ENCODE measurements at places on chromosomes 2 and 18.

DNA sequence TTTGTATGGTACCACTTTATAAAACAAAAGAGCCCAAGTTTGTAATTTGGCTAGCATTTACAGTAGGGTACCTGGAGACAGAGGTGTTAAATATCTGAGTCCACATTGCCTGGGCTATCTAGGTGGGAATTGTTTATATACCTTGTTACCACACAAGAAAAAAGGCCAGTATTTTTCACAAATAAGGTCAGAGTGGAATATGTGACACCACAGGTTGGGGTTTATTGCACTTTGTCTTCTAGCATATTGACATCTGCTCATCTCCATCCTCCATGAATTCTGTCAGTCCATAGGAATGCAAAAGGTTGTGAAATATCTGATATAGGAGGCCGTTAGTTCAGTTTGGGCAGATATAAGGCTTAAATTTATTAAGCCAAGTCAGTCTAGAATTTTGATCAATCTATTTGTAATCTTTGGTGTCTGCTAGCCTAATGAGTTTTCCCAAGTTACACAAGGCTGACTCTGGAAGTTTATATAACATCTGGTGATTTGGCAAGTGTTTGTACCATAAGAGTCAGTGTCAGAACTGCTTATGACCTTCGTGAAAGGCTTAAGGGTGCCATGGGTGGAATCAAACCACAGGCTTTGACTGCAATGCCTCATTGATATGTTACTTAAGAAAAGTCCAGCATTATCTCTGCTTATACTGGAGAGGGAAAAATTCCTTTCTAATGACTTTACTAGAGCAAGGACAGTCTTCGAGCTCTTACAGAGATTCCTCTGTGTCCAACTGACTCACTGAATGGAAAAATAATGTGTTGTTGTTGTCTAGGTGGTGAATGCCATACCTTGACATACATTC lies 11.3 kb upstream of the DPP4 start:
- no peak for DNase-seq

DNA sequence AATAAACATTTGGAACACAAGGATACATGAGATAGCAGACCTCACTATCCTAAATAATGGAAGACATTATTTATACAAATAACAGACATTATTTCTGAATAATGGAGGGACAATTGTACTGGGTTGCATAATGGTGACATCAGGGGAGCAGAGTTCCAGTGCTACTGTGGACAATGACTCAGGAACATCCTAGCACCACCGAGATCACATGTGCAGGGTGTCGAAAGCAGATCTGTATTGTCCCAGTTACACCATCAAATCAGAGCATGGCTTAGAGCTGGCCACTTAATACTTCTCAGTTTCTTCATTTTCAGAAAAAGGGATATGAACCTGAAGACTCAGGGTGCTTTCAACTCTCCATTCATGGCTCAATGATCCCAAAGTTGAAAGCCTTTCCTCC lies 249.1 kb upstream of the RBMS1 start:
- DNase-seq = no peak

GRCh38 chr2:5977477-5977876 lies 285.3 kb downstream of the SOX11 start:
- DNase-seq = no peak

- DNase-seq = no peak
Measured at GRCh38 chr2:114185501-114185900, 256.9 kb upstream of the DPP10 start.

DNA sequence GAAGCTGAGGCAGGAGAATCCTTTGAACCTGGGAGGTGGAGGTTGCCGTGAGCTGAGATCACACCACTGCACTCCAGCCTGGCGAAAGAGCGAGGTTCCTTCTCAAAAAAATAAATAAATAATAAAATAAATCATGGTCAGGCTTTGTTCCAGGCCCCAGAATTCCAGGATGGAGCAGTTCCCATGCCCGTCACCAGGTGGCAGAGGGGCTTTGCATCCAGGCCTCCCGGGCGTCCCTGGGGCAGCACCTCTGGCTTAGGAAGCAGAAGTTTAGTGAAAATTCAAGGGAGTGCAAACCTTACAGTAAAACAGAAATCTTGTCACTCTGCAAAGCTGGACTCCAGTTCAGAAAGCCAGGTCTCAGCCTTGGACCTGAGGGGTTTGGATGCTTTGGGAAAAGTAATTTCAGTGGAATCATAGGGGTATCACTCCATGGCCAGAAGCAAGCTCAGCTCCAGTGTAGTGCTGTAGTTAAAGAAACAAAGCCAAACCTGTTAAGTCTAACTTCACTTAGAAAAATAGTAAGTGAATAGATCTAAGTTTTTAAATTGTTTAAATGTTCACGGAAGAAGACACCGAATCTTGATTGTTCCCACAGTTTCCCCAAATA lies 512.7 kb downstream of the CMPK2 start:
- DNase-seq = no peak
